ENCODE measurements at places on chromosomes 16 and 17. TPM values are rescaled to one million over a fixed set of nuclear protein-coding genes. Genes with fewer than 3 reads are reported as not detected.

GRCh38 chr17:1271441-1271840 is 1.2 kb downstream of the BHLHA9 start:
- no peak for DNase-seq

GRCh38 chr16:63575041-63575440 is 1538.8 kb upstream of the CDH8 start:
- no peak for DNase-seq

- DNase-seq = no peak
Observed at GRCh38 chr16:25134166-25134700, 22.7 kb downstream of the LCMT1 start.

Gene PSMB10
- total RNA-seq = 16.7 TPM

Gene OR2C1
- total RNA-seq = 0.47 TPM

DNA sequence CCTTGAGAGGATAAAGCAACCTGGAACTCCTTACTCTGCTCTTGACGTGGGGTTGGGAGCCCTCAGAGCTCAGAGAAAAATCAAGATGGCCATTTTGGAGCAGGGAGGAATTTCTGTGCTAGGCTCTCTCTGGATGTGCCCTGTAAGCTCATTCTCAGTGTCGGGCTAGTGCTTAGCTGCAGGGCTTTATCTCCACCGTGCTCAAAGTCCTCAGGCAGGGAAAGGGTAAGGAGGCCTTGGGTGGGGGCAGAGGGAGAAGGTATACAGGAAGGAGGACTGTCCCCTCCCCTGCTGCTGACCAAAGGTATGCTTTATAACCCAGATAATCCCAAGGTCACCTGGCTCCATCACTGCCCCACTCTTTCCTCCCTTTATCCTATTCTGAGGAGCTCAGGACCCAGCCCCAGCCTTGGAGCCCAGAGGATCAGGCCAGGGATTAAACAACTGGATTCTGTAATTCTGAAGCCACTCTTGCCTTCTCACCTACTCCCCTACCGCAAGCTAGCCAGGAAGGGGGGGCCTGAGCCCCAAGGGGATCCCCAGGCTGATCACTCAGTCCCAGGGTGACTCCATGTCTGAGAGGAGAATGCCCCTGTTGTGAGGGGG is 1.1 kb downstream of the DHRS11 start:
- DNase-seq = no peak

Gene ZFP3
- 0.96 TPM for total RNA-seq

Gene STX1B
- total RNA-seq = 5.9 TPM

Gene KRTAP3-1
- total RNA-seq = 1.3 TPM

Gene ARL2BP
- 34.4 TPM for total RNA-seq

DNA sequence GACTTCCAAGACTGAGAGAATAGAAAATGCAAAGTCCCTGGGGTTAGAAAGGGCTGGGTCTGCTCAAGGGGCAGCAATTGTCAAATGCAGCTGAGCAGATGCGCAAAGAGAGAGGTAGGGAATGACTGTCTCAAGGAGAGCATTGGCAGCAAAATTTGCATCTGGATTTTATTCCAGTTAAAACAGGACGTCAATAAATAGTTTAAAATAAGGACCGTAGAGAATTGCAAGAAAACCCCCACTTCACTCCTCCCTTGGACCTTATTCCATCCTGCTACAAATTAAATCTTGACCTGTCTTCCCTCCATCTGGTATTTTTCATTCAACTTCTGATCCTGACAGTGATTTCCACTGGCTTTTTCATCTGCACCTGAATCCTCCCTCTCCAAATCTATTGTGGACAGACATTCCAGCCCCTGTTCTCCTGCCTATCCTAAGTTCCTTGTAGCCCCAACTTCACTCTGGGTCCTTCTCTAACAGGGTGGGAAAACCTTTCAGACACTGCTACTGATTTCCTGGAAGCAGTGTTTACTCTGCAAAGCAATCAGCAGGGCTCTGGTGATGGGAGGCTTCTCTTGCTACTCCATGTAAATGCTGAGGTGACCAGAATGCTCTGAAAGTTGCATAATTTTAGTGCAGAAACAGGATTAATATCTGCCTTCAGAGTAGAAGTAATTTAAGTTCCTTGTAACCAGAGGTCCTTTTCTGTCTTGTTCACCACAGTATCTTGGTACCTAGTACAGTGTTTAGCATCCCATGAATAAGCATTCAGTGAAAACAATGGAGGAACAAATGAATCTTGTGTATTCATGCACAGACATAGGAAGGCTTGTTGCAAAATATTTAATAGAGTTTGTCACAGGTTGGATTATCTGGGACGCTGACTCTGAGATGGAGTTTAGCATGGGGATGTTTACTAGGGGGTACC is 79.2 kb downstream of the CDH11 start:
- DNase-seq = no peak

DNA sequence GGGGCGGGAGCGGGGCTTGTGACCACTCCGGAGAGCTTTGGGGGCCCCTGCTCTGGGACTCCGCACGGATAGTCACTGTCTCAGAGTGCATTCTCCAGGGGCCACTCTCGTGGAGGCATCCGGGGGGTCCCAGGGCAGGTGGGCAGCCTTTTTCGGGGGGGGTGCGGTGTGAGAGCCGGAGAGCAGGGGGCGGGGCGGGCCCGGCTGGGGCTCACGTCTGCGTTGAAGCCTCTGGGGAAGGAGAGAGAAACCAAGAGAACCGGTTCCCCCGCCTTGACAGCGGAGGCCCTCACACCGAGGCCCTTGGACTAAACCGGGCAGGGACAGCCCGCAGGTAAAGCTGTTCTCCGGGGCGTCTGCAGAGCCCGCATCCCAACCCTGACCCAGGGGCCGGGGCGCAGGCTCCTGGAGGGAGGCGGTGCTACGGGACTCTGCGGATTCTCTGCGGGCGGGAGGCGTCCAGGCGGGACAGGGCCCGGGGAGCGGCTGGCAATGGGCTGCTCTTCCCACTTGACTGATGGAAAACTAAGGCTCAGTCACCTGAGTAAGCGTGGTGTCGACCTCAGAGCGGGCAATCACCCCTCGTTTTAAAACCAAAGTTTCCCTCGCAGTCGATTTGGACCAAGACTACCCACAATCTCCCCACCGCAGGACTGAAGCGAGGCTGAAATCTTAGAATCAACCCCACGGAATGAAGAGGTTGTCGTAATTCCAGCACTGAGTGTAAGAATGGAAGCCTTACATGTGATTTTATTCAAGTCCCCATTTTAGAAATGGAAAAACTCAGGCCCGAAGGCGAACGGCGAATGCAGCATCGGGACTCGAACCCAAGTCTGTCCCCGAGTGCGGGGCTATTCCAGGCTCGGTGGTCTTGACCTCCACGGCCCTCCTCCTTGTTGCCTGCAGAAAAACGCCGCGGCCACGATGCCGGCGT is 49.6 kb upstream of the AMZ2 start:
- DNase-seq = no peak

- peak; percentile 95 for DNase-seq
Observed at GRCh38 chr16:56519459-56520250, at the start of gene BBS2. BBS2 (minus strand) TSS chr16:56520024; CDS start chr16:56519862, 162 bp downstream.

Gene ELOB
- total RNA-seq = 192 TPM

- DNase-seq = peak; percentile 92
Observed at GRCh38 chr16:3009568-3010390, 2.9 kb upstream of the CLDN9 start.

Gene IL17C
- total RNA-seq = not detected

GRCh38 chr16:75860326-75861053 is 134.2 kb upstream of the CPHXL start:
- no peak for DNase-seq

DNA sequence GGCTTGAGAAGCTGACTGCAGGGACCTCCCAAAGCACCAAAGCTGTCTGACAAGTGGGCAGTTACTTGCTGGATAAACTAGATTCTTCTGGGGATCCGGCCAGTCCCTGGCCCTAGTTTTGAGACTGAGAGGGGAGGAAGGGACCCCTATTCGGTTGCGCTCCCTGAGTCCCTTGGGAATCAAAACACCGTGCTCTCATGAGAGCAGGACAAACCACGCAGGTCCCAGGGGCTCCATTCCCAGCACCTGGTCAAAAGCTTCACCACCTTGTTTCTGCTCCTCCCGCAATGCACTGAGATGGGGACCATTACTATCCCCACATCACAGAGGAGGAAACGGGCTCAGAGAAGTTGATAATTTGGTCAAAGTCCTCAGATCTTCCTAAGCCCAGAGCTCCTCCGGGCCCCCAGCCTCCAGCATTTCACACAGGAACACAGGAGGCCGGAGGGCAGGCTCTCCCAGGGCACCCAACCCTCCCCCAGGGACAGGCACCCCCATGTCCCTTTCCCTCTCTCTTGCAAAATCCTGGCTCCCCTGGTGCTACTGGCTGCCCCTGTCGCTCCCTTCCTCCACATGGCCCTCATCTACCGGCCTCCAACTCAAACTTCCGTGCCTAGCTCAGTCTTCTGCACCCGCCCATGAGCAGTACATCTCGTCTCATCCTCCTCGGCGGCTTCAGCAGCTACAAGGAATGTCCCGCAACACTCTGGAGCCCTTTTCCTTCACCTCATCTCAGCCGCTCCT is 3.3 kb downstream of the TRIM65 start:
- DNase-seq = no peak

- DNase-seq = peak; percentile 36
Observed at GRCh38 chr17:74150428-74151025, 53.0 kb upstream of the RPL38 start.

Gene ZP2
- total RNA-seq = not detected

GRCh38 chr17:39776252-39776651 is 38.5 kb downstream of the GRB7 start:
- DNase-seq = no peak

DNA sequence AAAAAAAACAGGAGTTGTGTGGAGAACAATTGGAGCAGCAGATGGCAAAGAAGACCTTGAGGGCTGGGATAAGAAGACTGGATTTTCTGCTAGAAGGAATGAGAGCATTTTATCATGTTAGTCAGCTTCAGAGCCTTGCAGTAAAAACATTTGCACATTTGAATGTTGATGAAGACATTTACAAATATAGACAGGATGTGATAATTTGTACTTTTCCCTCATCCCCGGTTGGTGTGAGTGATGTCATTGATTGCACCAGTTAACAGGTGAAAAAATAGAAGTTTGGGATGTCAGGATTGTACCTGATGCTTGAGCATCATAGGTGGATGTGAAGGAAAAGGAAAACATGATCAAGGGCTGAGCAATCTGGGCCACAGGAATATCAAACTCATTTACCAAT is 22.6 kb upstream of the MAPK3 start:
- no peak for DNase-seq

- DNase-seq = no peak
Observed at GRCh38 chr16:79845734-79846135, 245.2 kb upstream of the MAF start.

DNA sequence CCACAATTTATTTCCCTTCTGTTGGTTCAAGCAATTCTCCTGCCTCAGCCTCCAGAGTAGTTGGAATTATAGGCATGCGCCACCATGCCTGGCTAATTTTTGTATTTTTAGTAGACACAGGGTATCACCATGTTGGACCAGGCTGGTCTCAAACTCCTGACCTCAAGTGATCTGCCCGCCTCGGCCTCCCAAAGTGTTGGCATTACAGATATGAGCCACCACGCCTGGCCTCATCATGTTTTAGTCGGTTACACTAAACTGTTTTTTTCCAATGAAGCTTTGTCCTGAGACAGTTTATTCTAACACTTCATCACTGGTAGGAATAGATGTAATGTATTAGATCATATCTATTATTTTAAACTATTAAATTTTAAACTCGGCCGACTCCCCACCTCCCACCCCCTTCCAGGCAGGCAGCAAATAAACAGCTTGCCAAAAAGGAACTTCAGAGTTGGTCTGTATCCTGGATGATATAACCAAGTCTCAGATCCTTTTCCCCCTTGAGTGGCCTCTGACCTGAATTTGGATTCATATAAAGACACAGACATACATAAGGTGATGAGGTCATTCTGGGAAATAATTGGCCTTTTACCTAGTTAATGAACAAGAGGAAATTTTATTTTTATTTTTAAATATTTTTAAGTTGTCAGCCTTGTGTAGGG is 18.4 kb upstream of the CORO6 start:
- DNase-seq = no peak

Gene P2RX5
- 0.66 TPM for total RNA-seq

DNA sequence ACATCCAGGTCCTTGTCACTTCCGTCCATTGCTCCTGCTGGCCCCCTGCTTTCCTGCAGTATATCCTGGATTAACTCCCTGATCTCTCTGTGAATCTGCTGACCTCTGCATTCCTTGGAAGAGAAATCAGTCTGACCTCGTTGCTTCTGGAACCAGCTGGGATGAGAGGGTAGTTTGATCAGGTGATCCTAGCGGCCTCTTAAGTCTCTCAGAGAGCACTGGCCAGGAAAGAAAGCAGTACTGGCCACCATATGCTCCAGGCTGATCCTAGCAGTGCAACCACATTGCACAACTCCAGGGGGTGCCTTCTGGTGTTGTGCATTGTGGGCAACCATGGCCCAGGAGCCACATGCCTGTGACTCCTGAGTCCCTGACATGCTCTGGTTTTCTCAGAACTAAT is 79.2 kb downstream of the ARHGAP23 start:
- no peak for DNase-seq

- DNase-seq = no peak
Observed at GRCh38 chr16:11211061-11211976, 44.7 kb downstream of the SOCS1 start.

- no peak for DNase-seq
Observed at GRCh38 chr16:86519649-86520316, 9.5 kb downstream of the FOXF1 start.

DNA sequence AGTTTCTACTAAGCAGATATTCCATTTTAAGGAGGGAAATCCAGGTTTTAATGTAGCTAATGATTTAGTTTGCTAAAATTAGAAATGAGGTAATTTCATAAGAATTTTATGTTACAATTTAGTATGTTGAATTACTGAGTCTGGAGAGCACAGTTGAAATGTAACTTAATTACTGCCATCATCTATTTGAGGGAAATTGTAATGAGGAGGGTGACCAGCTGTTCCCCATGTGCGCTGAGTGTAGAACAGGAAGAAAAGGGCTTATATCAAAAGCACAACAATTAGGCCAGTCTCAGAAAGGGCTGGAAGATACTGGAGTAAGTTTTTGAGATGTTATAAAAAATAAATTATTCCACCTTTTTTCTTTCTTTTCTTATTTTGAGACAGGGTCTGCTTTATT is 735.1 kb upstream of the GOT2 start:
- no peak for DNase-seq

DNA sequence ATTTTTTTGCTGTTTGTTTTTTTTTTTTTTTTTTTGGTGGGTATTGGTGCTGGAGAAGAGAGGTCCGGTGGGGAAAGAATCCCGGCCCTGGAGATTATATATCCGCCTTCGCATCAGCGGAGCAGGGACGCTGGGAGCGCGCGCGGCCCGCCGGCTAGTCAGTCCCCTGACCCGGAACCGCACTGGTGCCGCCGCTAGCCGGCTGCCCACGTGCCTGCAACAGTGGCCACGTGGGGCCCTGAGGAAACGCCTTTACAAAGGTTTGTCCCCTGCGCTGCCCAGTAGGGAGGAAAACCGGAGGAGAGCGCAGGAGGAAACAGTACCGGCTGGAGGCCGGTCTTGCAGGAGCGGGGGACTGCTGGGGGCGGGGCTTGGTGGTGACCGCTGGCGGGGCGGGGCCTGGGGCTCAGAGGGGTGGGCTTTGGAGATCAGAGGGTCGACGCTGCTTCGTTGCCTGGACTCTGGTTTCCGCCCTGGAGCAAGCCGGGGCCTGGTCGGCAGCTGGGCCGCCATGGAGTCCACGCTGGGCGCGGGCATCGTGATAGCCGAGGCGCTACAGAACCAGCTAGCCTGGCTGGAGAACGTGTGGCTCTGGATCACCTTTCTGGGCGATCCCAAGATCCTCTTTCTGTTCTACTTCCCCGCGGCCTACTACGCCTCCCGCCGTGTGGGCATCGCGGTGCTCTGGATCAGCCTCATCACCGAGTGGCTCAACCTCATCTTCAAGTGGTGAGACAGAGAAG is at the start of gene G6PC3:
TSS of gene G6PC3 (plus strand) at position 281 of the 743 bp plus-strand sequence. CDS start at position 512, 231 bp downstream.
- peak; percentile 93 for DNase-seq
